Activated CD8-positive, alpha-beta memory T cell treated with anti-CD3 and anti-CD28 coated beads for 24 hours (primary cell): ENCODE measurements at places on chromosomes 2 and 18.

DNA sequence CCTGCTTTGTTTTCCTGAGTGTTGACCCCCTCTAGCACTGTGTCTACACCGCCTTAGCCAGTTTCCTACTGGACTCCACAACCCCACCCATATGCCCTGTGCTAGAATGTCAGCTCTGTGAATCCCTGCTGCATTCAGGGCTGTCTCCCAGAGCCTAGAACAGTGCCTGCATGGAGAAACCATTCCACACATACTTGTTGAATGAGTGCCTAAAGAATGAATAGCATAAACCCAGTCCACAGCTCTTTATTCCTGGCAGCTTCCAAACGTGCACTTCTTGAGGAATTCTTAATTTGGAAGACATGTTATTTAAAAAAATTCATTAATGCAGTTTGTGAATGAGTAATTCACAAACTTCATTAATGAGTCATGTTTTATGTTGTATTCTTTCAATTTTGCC, 6.5 kb upstream of the NAPG start:
- DNase-seq: no peak

GRCh38 chr2:36376992-36377738, 21.6 kb downstream of the CRIM1 start:
- DNase-seq: no peak

GRCh38 chr2:209579230-209579749, 155.4 kb downstream of the MAP2 start:
- DNase-seq: no peak

GRCh38 chr2:137964859-137965459, 686 bp downstream of the HNMT start:
- DNase-seq: no peak

- DNase-seq: no peak
These were observed 1.8 kb downstream of the BOK start for GRCh38 chr2:241560162-241560882.

GRCh38 chr2:161321944-161322648, 13.9 kb downstream of the PSMD14 start:
- DNase-seq: no peak

DNA sequence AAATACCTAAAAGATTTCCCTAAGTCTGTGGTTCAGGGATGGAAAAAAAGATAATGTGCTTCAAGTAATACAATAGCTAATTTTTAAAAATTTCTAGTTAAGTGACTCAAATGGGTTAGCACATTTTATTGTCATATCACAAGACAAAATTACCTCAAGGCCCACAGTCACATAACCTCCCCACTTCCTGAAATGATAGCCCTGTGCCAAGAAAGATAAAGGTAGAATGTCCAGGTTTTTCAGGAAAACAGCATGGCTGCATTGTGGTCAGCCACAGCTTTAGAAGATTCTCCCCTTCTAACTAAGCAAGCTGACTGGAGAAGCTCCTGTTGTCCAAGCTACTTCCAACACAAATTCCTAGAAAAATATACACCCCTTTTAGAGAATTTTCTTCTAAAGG, 127.1 kb upstream of the SLC35G4 start:
- no peak for DNase-seq

DNA sequence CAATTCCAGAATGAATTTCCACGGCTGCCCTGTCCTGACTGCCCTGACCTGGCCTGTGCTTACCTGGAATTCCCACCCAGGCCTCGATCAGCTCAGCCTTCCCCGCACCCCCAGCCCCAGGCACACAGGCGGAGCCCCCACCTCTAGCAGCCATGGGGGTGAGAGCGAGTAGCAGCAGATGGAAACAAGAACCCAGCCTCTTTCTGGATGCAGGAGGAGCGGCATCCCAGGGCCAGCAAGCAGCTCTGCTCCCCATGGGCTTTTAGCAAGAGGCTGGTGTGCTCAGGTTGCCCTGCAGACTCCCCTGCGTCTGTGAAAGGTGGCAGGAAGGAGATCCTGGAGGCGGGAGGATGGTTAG, 101.8 kb downstream of the TPO start:
- DNase-seq: no peak
